Hippocampal formation (tissue), 2 donors: ENCODE measurements at places on chromosomes 5 and 9.
A peak's percentile ranks its signal among the peaks of the same experiment; 100 is the strongest.

GRCh38 chr5:3883040-3883439 lies 287.4 kb downstream of the IRX1 start:
- no peak for DNase-seq

DNA sequence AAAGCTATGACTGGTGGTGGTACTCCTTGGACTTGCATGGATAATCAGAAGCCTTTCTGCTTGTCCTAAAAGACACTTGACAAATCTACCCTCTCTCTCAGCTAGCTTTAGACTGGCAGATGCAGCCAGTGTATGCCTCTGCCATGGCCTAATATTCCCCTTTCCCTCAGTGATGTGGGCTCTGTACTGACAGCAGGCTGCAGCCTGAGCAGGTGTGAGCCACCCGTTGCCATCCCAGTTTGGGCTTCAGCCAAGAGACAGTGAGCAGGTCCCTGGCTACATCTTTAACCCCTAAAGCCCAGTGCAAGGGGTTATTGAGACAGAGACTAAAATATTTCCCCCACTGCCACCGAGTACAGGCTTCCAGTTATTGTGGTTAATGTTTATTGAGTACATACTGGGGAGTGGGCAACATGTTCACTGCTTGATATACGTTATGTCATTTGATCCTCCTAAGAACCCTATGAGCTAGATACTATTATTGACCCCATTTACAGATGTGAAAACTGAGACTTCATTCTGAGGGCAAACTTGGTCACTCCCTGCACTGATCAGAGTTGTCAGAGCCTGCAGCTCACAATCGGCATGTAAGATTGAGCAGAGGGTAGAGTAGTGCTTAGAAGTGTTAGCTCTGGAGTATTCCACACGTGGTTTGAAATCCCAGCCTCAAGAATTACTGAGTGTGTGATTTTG lies 254.2 kb downstream of the ARHGAP26 start:
- no peak for DNase-seq

DNA sequence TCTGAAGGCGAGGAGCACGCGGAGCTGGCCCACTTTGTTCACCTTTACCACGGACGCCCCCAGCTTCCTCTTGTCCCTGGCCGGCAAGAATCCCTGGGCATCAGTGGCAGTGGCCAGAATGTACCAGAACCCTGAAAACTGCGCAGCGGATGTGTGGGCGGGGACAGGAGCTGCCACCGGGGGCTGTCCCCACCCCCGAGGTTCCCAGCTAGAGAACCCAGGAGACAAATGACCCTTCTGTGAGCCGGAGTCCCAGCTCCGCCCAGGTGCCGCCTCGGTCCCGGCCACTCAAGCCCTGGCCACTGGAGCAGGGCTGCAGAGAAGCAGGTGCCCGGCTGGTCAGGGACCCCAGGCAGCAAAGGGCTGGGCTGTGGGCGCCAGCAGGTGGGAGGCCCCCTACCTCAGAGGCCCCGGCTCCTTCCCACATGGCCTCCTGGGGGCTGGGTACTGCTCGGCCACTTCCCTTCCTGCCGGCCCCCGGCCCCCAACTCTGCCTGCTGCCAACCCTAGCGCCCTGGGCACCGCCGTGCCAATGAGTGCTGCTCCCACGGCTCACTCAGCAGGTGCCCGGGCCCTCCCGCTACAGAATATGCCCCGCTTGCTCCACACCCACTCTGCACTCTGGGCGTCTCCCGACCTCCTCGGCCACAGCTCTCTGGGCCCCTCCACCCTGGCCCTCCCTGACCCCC lies 713 bp downstream of the LCN10 start:
- DNase-seq, result no peak

- DNase-seq, result no peak
These were observed at the start of gene PCDHB5 for GRCh38 chr5:141135030-141135717. TSS of gene PCDHB5 (plus strand) at chr5:141135206. CDS start at chr5:141135435, 229 bp downstream.

DNA sequence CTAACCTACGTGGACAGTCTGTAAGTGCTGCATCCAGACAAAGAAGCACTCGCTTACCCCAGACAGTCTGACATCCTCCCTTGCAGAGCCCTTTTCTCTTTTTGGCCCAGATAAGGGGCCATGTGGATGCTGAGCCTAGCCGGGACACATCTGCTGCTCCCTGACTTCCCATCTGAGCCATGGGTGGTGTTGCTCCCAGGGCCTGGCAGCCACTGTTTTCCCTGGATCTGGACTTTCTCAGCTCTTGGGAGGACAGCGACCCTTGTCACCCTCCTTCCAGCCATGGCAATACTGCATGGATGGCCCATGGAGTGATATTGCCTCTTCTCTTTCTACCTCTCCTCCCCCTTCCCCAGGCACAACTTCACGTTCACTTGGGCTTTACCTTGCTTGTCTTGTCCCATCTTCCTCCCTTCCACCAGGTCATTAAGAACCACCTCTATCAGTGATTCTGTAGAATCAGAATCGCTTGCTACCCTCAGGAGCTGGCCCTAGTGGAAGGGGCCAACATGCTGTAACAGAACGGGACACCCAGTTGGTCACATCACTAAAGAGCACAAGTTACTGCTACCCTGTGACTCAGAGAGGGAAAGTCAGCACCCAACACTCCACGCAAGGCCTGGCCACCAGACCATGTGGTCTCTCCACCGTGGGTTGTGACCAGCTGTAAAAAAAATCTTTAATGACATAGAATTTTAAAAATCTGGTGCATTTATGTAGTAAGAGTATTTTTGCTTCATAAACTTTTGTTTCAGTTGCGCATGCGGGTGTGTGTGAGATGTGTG lies 4.4 kb downstream of the NEURL1B start:
- DNase-seq, result no peak

GRCh38 chr9:94949370-94949769 lies 222.9 kb downstream of the AOPEP start:
- no peak for DNase-seq

GRCh38 chr5:105878402-105878801 lies 1792.3 kb downstream of the EFNA5 start:
- DNase-seq, result no peak

DNA sequence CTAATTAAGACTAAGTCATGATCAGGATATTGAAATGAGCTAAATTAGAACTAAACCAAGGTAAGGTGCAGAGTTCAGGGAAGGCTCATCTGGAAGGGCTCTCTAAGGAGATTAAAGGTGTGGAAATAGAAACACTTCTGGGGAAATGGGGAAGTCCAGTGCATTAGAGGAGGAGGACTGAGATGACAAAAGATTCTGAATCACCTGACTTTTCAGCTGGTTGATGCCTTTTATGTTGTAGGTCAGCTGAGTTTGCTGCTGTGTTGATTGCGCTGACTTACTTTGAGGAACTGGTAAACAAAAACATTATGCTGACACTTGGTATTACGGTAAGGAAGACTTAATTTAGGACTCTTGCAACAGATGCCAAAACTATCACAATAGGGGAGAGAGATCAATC lies 23.8 kb downstream of the IFNA5 start:
- DNase-seq, result no peak

DNA sequence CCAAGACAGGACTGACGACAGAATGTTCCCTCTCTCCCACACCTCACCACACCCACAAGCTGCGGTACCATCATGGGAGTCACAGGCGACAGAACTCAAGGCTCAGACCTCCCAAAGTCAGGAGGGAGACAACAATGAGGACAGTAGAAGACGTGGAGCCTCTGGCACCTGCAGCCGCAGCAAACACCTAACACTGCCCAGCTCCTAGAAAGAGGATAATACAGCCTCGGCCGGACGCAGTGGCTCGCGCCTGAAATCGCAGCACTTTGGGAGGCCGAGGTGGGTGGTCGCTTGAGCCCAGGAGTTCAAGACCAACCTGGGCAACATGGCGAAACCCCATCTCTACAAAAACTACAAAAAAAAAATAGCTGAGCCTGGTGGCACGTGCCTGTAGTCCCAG lies 13.2 kb upstream of the PRDM12 start:
- DNase-seq, result no peak

DNA sequence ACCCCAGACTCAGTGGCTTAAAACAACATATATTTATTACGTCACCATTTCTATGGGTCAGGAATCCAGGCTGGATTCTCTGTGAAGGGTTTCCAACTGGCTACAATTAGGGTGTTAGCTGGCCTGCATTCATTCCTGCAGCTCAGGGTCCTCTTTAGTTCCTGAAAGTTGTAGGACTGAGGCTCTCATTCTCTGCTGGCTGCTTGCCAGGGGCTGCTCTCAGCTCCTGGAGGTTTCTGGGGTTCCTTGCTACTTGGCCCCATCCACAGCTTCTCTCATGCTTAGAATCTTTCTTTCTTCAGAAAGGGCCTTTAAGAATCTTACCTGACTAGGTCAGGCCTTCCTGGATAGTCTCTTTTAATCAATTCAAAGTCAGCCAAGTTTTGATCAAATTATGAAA lies 424.6 kb downstream of the GADD45G start:
- no peak for DNase-seq

DNA sequence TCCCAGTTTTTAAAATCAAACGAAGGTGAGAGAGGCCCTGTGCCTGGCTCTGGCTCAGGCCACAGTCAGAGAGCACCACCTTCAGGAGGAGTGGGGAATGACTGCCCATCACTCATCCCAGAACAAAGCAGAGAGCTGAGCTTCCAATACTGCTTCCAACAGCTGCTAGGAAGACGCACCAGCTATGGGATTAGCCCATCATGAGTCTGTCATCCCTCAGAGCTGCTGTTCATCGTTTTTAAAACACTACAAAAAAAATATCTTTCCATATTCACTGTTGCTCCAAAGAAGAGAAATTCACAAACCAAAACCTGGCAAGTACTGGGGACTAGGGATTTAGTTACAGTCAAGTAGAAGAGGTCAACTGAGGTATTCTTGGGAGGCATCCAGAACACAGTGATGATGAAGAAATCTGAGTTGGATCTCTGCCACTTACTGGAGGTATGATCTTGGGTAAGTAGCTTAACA lies 102.4 kb downstream of the CDK5RAP2 start:
- peak; percentile 22 for DNase-seq

DNA sequence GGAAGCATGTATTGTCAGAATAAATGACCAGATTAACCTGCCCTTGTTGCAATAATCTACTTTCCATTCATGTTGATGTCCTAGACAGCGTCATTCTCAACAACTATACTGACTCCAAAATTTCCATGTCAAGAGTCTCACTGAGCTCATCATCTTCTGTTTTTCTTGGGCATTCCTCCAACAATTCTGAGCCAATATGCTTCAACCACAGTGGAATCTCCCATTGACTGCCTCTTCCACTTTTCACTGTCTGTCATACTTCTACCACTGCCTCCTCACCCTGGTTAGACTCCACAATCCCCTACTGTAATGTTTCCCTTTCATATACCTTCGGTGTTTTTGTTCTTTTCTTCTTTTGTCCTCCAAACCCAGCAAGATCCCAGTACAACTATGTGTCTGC lies 162.8 kb downstream of the TLE1 start:
- DNase-seq, result no peak

DNA sequence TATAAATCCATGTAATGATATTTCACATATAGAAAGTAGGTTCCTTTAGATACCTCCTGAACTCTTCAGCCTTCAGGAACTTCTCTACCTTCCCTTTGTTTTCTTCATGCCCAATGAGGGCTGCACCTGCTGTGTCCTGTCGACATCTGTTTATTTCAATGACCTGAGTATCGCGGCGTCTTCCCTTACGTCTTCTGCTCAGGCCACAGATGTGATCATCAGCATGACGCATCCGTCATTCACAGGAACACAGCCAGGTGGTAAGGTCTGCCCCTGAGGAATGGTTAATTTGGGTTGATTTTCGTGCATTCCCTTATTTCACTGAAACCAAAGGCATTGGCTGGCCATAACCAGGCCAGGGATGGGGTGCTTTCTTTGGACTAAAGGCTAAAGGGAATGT lies 217.1 kb downstream of the MED10 start:
- DNase-seq, result no peak

- no peak for DNase-seq
These were observed 716 bp downstream of the TMEM171 start for GRCh38 chr5:73121119-73121463.

DNA sequence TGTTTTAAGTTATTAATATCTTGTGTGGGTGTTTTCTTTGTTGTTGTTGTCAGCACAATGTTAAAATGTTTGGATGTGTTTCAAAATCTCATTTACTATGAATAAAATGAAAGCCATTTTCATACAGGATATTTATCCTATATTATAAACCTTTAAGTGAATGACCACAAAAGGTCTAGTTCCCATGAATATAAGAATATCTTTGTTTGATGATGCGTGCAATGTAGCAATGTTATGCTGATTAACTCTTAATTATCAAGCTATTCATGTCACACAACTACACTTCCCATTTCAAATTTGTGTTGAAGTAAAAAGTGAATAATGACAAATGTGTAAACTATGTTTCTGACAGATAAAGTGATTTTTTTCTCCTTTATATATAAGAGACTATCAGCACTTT lies 59.8 kb downstream of the MEF2C start:
- DNase-seq, result no peak

- peak; percentile 73 for DNase-seq
These were observed 22.9 kb upstream of the CAVIN4 start for GRCh38 chr9:100554935-100555401.

- no peak for DNase-seq
These were observed 55.9 kb downstream of the TMEM215 start for GRCh38 chr9:32839013-32839885.

DNA sequence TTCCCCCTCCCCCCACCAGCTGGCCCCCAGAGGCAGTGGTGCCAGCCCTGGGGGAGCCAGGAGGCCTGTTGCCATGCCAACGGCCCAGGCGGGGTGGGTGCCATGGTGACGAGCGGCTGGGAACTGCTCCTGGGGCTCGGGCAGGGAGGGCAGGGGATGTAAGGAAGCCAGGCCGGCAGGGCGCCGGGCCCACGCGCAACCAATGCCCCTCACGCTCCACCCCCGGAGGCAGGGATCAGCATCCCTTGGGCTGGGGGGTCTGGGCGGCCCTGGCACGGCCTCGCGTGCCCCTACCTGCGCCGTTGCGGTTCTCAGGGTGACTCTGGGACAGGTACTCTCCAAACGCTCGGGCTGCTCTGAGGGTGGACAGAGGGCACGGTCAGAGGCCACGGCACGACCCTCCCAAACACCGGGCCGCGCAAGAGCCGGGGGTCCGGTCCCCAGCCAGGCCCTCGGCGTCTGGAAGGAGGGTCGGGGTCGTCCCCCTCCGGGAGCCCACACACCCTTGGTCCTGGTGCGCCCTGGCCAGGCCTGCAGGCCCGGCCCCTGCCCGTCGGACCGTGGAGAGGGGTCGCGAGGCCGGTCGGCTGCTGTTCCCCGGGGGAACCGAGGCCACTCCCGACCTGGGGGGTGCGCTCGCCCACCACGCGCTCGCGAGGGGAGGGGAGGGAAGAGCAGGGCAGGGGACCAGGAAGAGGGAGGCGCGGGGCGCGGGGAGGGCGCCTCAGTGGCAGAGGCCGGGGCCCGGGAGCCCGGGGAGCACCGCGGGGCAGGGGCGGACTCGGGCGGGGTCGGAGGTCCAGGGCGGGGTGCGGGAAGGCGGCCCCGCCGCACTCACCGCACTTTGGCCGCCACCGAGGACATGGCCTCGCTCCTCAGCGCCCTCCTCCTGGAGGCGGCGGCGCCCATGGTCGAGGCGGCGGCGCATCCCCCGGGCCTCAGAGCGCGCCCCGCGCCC lies 661 bp downstream of the NSMF start:
- DNase-seq, result peak; percentile 53

- DNase-seq, result no peak
These were observed 43.8 kb upstream of the SPTLC1 start for GRCh38 chr9:92159058-92159457.

- no peak for DNase-seq
These were observed 44.0 kb upstream of the NCS1 start for GRCh38 chr9:130128251-130128650.
